Kidney (tissue), 22 donors: ENCODE measurements at places on chromosomes 3 and 15.

- DNase-seq = no peak
Measured at GRCh38 chr3:20741381-20741780, 555.4 kb upstream of the SGO1 start.

DNA sequence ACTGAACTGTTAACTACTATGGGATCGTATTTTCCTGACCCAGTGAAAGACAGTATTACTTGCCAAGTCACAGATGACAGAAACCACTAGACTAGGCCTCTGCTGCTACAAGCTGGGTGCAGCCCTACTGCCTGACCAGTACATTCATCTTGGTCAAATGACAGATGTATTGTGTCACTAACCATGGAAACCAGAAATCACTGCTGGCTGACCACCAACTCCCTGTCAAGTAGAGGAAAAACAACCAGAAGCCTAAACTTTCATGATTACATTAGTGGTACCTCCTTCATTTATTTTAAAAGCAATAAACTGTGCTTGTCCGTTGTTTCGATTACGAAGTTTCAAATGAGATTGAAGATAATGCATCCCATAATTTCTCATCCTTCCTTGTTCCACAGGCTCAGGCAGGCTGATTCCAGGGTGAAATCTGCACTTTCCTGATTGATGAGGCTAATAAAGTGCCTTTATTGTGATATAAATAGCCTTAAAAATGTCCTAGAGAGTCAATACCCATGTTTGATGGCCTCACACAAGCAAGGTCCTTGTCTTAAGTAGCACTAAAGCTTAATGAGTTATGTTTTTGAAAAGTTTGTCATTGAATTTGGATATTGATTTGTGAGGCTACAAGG, 309.7 kb downstream of the LSAMP start:
- DNase-seq = peak; percentile 80

- DNase-seq = no peak
Measured at GRCh38 chr3:153513236-153513635, 351.2 kb downstream of the RAP2B start.

DNA sequence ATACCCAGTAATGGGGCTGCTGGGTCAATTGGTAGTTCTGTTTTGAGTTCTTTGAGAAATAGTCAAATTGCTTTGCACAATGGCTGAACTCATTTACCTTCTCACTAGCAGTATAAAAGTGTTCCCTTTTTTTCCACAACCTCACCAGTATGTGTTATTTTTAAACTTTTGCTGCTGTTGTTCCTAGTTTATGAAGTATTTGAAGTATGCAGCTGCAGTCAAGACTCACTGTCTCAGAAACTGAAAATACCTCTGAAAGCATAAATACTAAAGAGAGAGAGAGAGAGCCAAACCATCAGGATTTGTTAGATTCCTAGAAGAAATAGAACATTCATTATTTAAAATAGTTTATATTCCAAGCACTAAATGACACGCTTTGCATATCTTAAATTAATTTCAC, 764.2 kb downstream of the NTRK3 start:
- no peak for DNase-seq

GRCh38 chr3:188299068-188299467, 145.1 kb downstream of the LPP start:
- no peak for DNase-seq

DNA sequence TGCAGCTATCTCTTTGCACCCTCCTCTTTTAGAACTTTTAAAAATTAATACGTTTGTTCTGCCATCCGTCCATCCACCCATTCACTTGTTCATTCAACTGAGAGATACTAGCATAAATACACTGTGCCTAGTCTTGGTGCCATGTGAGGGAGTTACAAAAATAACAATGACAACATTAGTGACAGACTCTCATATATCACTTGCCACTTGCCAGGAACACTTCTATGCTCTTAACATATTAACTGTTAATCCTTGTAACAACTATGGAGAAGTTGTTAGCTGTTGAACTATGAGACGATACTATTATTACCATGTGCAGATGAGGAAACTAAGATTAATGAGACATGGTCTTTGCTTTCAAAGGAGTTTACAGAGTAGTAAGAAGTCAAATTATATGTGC, 33.6 kb downstream of the RPL39L start:
- DNase-seq = no peak

DNA sequence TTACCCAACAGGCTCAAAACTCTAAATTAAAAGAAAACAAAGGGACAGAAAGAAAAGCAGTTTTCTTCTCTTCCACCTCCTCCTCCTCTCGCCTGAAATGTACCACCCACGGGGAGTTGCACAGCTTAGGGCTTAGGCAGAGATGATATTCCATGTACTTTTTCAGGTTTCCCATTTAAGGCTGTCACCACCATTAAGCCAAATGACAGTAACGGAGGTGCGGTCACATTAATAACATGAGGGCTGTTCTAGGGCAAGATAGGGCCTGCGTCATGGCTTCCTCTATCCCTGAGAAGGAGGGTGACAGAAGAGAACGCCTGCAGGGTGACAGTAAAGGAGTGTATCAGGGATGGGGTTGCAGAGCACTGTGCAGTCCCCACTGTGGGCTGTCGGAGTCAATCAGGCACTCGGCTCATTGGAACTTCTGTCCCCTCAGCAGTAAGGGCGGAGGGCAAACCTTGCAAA, 51.7 kb upstream of the TJP1 start:
- no peak for DNase-seq

- DNase-seq = peak; percentile 83
Measured at GRCh38 chr3:53193466-53194209, 32.6 kb downstream of the PRKCD start.

- no peak for DNase-seq
Measured at GRCh38 chr15:27260523-27260922, 289.5 kb downstream of the GABRG3 start.

DNA sequence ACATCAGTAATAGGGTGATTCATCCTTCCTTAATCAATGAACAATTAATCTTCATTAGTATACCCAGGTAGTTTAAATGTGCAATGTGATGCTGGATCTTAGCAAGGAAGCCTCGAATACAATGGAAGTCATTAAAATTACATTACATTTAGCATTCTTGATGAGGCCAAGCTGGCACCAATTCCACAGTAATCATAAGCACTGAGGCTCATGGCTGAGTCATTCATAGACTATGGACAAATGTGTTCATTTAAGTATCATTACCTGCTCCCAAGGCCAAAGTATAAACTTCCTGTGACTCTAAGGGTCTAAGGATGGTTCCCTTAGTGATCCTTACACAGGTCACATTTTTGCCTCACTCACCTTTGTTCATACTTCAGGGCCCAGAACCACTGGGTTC, 266.4 kb upstream of the CDIN1 start:
- DNase-seq = no peak

DNA sequence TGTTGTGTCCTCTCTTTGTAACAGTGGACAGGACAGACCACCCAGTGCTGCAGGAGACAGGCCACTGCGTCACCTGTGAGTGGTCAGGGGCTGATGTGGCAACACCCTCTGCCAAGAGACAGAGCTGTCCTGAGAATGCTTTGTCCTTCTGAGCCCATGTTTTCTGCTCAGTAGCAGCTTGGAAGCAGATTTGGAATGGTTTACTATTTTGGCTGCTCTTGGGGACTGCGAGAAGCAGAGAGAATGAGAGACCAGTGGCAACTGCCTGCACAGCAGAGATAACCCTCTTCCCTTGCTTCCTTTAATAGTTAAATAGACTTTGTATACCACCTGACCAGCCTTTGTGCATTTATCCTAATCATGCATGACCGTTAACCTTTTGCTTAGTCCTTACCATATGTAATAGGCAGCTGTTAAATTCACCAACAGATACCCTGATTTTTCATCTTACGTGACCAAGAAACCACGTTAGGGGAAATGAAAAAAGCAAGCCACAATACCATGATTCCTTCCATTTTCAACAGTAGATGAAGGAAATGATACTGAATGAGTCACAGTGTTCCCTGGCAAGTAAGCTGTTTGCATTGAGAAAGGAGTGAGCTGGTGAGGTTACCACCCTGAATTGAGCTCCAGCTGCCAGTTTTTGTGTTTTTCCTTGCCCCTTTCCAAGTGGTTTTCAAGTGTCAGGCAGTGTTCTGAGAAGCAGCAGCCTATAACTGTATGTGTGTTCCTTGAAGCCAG, 35.5 kb downstream of the B3GALNT1 start:
- DNase-seq = no peak

DNA sequence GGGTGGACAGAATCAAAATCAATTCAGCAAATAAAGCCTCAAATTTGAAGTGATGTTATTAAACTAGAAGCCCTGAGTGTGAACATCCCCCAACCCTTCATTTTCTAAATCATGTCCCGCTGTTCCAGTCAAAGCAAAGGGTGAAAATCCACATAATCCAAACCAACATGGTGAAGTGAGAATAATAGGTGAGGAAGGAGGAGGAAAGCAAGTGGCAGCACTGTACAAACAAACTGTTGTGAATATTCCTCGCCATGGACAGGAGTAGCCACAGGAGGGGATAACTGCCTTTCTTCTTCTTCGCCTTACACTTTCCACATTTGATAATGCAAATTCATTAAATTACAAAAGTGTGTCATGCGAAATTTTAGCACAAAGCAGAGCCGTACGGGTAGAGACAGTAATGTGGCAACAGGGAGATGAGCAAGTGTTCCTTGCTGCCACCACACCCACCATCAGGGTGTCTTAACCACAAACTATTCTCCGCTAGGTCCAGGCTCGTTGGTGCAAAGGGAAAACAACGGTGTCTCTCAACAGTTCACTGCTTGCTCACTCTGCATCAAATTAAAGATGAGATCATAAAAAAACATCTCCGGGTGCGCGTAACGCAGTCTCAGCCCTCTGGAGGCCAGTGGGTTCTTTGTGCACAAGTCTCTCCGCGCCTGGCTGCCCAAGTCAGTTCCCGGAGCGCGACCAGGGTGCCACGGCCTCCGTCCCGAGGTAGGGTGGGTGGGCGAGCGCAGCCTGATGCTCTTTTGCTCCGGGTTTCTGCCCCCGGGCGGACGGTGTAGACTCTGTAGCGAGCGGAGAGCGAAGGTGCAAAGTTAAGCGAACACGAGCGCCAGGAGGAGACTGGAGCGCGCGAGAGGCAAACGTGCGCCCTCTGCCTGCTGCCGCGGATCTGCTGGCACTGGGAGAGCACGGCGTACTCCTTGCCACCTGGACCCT, 6.7 kb downstream of the EPHA3 start:
- peak; percentile 75 for DNase-seq

DNA sequence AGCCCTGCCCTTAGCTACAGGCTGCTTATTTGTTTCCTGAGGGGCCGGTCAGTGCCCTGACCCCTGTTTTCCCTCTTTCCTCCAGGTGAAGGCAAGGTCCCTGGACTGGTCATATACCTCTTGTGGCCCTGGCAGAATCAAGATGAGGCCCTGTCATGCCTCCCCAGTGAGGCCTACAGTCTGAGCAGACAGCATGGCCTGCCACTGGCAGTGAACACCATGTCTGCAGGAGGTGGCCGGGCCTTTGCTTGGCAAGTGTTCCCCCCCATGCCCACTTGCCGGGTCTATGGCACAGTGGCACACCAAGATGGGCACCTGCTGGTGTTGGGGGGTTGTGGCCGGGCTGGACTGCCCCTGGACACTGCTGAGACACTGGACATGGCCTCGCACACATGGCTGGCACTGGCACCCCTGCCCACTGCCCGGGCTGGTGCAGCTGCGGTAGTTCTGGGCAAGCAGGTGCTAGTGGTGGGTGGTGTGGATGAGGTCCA, 1.2 kb downstream of the KLHDC8B start:
- DNase-seq = no peak

DNA sequence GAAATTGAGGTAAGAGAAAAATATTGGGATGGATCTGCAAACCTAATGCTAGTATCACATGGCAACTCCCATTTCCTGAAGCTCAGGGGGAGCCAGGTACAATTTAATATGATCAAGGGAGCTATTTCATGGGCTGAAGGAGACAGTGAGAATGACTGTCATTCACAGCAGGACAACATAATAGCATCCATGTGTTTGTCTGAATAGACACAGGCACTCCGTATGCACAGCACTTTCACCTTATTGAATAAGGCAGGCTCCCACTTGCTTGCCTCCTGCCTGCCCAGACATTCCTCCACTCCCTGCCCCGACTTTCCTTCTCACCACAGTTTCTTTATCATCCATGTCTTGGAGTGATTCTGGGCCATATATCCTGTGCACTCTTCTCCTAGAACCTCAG, 156.6 kb upstream of the SLC24A5 start:
- DNase-seq = no peak

DNA sequence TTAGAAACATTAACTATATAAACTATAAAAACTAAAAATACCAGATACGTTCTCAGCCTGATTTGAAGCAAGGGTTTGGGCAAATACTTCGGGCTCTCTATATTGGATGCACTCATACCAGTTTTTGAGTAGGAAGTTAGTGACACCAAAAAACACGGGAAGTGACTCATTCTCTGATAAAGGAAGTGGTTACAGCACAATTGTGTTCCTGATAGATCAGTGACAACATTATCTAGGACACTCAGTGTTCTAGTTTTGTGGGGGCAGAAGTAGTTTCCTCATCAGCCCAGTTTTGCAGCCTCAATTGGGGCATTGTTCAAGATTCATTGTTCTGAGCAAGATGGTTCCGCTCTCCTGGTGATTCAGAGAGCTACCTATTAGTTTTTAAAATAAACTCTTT, 469.6 kb upstream of the DPPA4 start:
- no peak for DNase-seq

GRCh38 chr15:100783760-100784492, 95.7 kb upstream of the ALDH1A3 start:
- DNase-seq = no peak

- no peak for DNase-seq
Measured at GRCh38 chr3:27590437-27591298, 106.5 kb upstream of the SLC4A7 start.

GRCh38 chr15:32677238-32677750, 35.8 kb downstream of the SCG5 start:
- no peak for DNase-seq

DNA sequence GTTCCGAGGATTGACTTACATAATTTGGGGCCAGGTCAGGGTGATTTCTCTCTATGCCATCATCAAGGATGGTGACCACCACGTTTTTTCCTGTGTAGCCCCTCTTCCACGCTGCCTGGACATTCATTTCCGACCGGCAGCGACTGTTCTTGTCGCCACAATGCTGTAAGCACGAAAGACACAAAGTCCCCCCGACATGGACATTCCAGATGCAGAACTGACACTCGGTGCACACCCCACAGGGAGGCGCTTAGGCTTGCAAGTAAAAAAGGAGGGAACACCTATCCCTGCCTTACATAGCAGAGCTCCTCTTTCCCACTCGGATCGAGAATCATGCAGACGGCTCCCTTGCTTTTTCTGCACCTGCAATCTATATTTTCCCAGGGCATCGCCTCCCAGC, 58.2 kb downstream of the PCSK6 start:
- no peak for DNase-seq

- DNase-seq = no peak
Measured at GRCh38 chr15:76773234-76773633, 131.9 kb downstream of the SCAPER start.

- no peak for DNase-seq
Measured at GRCh38 chr3:33006571-33007286, 55.3 kb downstream of the CCR4 start.
